ENCODE measurements at places on chromosomes 5 and 9. TPM values are rescaled to one million over a fixed set of nuclear protein-coding genes. Genes with fewer than 3 reads are reported as not detected.

Gene SLC25A51
- 25.2 TPM for total RNA-seq

GRCh38 chr5:167530548-167530947 is 760.9 kb upstream of the WWC1 start:
- DNase-seq = no peak

Gene ARHGEF39
- 1.3 TPM for total RNA-seq

GRCh38 chr9:136804509-136805206 is 3.1 kb upstream of the RABL6 start:
- DNase-seq = no peak

DNA sequence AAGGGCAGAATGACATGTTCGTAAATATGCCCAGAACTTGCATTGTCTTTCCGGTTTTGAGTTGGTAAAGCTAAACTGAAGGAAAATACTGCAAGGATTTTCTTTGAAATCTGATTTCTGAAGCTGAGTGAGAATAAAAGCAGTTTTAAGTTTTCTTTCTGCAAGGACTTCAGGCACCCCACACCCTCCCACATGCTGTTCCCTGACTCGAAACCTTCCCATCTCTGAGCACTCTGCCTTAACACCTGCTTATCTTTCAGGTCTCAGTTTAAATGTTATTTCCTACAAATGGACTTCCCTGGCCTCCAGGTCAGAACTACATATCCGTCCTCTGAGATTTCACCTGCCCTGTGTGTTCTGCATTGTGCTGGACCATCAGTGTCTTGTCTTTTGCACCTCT is 93.8 kb downstream of the KLHL3 start:
- no peak for DNase-seq

GRCh38 chr9:101711330-101711941 is 27.0 kb downstream of the GRIN3A start:
- DNase-seq = no peak

Gene SVEP1
- 32.6 TPM for total RNA-seq

Gene PCDHAC1
- total RNA-seq = 10.0 TPM

GRCh38 chr9:36603006-36603405 is 30.3 kb downstream of the MELK start:
- DNase-seq = no peak

- no peak for DNase-seq
Observed at GRCh38 chr9:103261951-103262350, 266.8 kb downstream of the CYLC2 start.
